T-helper 2 cell treated with Interferon-gamma antibody and Interleukin-4, amounts not matched to agents 100 ng/mL and 5 ng/mL, for 36 hours (primary cell): ENCODE measurements at places on chromosomes 12 and 14. TPM values are rescaled to one million over a fixed set of nuclear protein-coding genes. Genes with fewer than 3 reads are reported as not detected.

SMAGP gene
- 1.5 and 2.0 TPM in 2 replicates for total RNA-seq

SLC6A12 gene
- total RNA-seq, result not detected in 2 replicates

COX8C gene
- total RNA-seq, result not detected in 2 replicates

KRT77 gene
- not detected in 2 replicates for total RNA-seq

RTL1 gene
- not detected in 2 replicates for total RNA-seq

LRRC9 gene
- total RNA-seq, result not detected in 2 replicates

ZNF605 gene
- 8.0 and 11.0 TPM in 2 replicates for total RNA-seq

MUCL1 gene
- not detected in 2 replicates for total RNA-seq

FAM161B gene
- 1.2 and 1.4 TPM in 2 replicates for total RNA-seq
